ENCODE measurements at places on chromosomes 7 and 10.

DNA sequence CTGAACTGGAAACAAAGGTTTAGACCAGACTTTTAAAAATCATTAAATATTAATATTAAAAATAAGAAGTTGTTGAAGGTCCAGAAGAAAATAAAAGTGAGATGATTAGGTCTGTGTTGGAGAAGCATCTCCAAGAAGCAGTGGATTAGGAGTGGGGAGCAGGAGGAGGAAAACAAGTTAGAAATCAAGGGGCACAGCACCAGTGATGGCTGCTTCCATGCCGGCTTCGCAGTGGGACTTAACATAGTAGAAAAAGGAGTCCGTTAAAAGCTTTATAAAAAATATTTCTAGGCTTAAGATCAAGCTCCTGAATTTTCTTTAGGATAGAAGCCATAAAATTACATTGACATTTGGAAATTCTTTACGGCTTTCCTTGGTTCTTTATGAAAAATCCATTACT is 95.8 kb downstream of the CDC14C start:
- no peak for DNase-seq

DNA sequence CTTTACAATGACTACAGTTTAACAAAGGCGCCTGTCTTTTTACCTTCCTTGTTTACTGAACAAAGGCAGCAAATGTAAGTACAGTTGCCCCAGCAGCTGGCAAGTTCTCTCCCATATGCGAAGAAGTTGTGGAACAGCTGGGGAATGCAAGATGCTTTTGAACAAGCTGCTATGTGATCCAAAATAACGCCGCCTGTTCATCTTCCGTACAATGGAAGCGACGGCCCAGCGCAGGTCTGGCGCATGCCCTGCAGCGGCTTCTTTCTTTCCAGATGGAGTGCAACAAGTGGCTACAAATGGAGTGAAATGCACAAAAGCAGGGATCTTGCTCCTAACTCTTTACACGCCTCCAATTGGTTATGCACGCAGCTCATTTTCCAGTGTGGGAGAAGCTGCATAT is 97.0 kb upstream of the SVIL start:
- DNase-seq = no peak

- no peak for DNase-seq
These were observed 26.5 kb downstream of the LMTK2 start for GRCh38 chr7:98133181-98133580.

DNA sequence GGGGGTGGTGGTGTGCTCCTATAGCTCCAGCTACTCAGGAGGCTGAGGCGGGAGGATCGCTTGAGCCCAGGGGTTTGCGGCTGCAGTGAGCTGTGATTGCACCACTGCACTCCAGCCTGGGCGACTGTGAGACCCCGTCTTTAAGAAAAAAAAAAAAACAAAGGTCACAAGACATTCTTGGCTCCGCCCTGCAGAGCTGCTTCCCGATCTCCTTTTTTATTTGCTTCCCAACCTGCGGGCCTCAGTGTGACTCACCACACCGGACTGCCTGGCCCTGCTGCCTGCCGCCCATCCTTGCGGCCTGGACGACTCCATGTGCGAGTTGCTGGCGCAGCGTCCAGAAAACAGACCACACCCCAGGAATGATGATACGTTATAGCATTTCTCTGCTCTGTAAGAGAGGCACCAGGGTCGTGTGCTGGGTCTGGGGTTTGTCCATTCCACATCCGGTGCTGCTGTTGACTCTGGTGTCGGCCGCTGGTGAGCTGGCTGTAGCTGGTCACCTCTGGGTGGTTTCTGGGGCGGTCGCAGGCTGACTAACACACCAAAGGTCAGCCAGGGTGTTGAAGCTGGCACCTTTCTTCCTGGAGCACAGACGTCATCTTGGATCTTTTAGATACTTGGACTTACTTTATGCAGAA is 123.6 kb downstream of the TCF7L2 start:
- DNase-seq = no peak

GRCh38 chr10:49504528-49504927 is 34.4 kb downstream of the ERCC6 start:
- no peak for DNase-seq

DNA sequence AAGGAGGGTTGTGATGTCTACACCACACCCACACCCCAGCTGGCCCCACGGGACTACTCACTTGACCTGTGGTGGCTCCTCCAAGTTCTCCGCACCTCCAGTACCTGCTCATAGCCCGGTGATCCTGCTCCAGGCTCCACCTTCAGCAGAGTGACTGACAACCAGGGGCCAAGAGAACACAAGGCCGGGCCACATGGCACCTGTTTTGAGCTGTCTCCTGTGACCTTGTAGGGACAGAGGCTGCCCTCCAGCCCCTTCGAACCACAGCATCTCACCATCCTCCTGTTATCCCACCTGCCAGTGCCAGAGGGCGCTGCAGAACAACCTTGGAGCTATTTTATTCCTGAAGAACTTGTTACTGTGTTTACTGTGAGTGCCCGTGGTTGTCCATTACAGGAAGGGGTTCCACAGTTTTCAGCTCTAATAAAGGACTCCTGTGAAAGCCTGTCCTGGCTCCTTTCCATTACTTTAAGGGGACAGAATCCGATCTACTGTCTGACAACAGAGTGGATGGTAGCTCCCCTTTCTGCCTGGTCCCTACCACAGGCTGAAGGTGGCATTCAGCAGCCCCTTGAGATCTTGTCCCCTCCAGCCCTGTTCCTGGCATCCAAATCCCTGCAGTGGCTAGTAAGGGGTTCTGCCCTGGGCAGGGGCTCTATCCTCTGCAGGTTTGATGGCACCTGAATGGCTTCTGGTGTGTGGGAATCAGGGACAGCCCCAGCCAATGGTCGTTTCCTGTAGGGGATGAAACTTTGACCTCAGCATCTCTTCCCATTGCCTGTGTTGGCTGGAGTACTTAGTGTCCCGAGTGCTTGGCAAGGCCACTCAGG is 50.8 kb downstream of the C10orf120 start:
- no peak for DNase-seq

- no peak for DNase-seq
These were observed 458.3 kb downstream of the PTPRN2 start for GRCh38 chr7:158129037-158130022.

DNA sequence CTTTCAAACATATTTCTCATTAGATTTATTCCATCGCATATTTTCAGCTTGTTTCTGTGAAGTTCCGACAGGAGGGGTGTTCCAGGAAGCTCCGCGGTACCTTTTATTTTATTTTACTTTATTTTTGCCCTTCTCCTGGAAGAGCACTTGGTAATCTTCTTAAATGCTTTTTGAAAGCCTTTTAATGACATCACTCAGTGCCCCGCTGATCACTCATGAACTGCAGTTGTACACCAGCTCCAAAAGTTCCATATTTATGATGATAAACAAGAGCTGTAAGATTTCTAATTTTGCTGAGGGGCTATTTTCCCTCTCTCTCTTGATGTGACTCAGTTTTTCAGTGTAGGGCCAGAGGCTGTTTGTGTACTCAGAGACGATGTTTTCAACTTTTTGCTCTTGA is 144.4 kb downstream of the KIAA1217 start:
- no peak for DNase-seq
